ENCODE measurements at places on chromosomes 1 and 21.

- DNase-seq: no peak
These were observed 3.8 kb downstream of the B4GALT2 start for GRCh38 chr1:43982808-43983207.

DNA sequence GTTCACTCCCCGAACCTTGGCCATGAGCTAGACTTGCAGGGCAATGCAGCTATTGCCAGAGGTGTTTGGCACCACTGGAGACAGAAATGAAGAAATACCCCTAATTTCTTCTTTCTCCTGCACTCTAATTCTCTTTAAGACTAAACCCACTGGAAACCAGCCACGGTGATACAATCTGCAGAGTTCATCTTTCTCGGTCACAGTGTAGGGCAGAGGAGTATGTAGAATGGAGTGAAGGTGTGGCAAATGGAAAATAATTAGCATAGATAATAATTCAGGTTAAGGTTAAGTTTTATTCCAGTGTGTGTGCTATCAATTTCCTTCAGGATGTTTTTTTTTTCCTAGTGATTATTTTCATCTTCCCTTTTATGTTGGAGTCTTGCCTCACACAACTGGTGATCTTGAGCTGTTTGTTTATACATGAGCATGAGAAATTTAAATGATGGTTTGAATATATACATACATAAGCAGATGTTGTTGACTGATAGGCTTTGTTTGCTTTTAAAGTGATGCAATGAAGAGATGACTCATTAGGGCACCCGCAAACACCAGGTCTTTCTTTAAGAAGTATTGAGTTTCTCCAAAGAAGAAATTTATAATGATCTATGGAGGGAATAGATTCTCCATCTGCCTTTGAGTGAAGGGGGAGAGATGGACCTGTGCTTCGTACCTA is 81.9 kb downstream of the SPATA17 start:
- peak; percentile 26 for DNase-seq

DNA sequence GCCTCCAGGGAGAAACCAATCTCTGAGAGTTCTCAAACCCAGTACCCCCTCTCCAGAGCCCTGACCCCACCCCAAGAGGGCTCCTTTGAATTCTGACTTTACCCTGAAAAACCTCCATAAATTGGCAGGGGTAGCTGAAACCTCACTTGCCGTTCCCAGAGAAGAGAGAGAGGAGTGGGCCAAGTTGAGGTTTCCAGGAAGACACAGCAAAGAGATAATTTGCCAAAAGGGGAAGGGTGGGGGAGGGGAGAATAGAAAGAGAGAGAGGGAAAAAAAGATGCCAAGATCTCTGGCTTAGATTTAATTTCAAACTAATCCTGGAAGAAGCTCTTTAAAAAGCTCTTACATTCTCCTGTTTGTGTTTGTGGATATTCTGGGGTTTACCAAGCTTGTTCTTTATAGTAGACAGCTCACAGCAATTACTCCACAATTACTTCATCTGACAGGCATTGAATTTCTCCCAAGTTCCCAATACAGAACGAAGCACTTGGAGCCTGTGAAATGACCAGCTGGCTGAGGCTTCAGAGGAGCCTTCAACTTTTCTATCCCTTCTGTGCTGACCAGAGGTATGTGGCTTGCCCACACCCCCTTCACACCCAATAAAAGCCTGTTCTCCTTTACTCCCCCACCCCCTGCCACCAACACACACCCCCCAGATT is 1.1 kb upstream of the GRHL3 start:
- no peak for DNase-seq

DNA sequence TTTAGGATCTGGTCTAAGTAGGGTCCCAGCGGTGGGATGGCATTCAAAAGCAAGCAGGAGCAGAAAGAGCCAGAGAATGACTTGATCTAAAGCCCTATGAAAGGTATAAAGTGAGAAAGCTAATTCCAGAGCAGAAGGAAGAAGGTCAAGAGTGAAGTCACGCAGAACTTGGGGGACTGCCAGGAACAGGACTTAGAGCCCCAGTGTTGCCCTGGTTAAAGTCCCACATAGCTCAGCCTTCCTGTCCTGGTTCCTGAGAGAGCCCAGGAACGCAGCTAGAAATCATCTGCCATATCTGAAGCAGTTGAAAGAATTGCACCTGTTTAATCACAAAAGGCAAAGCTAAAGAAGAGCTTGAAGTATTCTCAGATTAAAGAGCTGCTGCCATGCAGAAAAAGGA is 160.6 kb upstream of the ATP1B1 start:
- DNase-seq: no peak

DNA sequence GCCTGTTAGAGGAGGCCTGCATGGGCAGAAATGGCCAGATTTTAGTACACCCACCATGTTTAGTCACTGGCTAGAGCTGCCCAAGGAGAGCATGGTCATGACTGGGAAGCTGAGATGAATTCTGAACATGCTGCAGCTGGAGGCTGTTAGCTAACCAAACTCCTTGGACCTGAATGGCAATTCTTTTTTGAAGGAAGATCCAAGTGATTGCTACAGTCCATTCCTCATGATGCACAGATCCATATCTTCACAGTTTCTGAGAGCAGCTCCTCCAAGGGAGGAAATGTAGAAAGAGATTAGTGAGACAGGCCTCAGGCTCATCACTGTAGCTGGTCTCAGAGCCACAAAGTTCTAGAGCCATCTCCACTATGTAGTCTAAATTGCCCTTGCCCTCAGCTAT is 11.1 kb downstream of the ZFYVE9 start:
- DNase-seq: no peak

- peak; percentile 11 for DNase-seq
These were observed 7.3 kb upstream of the FAM78B start for GRCh38 chr1:166174108-166174507.

GRCh38 chr1:162236201-162236600 is 140.5 kb downstream of the SPATA46 start:
- DNase-seq: no peak

DNA sequence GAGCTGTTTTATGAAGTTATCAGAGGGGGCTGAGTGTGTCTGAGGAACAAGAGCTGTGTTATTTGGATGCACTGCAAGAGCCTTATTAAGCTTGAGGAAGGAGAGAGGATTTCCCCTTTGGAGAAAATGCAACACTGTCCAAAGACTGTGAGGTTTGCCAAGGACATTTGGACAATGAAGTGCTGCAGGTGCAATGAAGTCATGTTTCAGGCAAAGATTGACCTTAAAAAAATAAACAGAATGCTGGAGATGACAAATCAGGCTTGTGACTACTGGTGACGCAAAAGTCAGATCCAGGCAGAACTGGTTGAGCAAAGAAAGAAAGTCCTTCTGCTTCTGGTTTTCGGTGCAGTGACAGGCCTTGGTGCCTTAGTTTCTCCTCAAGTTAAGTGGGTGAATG is 125.2 kb upstream of the KIAA0040 start:
- DNase-seq: no peak

DNA sequence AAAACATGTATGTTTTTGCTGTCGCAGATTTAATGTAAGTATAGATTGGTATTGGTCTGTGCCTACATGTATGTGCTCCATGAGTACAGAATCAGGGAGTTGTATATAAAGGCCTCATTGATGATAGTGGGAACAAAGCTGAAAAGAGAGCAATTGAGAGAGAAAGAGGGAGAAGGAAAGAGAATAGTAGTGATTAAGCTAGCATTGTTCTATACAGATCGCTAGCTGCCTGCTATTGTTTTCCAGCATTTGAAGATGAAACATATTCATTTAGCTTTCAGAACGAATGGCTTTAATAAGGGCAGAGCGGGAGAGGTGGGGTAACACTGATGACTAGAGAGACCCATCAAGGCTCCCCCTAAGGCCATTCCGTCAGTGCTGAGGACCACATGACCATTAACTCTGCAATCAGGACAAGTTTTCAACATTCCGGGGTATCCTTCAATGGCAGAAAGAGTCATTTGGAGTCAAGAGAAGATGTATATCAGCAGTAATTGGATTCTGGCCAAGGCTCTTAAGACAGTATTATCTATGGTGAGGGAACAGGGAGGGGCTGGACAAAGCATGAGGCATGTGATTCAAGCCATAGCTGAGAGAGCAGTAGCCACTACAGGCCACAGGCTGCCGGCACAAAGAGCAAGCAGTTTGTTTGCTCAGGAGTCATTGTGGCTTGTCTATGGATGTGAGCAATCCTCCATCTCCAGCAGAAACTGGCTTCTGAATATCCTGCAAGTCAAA is 176.5 kb downstream of the PBX1 start:
- DNase-seq: no peak

DNA sequence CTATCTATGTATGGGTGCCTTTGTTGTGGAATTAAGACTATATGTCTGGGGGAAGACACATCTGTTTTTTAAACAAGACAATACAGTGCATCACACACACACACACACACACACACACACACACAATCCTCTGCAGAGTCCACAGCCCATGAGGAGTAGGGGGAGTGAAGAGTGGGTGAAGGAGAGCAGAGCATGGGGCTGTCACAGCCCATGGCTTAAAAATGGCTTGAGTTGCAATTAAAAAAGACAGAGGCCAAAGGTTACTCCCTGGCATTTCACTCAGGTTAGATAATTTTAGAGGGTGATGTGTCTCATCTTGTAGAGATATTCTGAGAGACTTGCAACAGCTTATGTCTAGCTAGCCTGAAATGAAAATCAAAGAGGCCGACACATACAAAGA is 176.5 kb upstream of the PLXNA2 start:
- DNase-seq: no peak

- peak; percentile 78 for DNase-seq
These were observed 19.3 kb downstream of the SH2D2A start for GRCh38 chr1:156797212-156797871.

DNA sequence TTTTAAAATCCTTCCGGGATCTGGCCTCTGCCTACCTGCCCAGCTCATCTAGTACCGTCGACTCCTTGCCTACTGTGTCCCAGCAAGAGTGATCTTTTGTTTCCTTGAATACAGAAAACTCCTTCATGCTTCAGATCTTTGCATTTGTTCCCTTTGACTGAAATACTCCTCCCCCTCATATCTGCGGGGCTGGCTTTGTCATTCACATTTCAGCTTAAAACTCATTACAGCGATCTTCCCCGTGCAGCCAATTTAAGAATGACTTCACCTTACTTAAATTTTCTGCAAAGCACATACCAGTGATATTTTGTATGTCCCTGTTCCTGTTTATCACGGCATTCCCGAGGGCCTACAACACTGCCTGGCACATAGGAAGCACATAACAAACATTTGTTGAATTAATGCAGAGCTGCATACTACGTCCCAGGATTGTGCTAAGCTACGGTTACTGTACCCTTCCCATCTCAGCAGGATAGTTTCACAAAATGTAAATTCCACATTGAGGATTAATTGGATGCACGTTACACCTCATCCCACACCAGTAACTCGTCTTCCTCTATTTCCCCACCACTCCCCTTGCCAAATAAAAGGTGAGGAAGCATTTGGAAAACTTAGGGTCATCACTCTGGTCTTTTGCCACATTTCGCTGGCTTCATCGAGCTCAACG is 837 bp upstream of the DESI2 start:
- DNase-seq: no peak

DNA sequence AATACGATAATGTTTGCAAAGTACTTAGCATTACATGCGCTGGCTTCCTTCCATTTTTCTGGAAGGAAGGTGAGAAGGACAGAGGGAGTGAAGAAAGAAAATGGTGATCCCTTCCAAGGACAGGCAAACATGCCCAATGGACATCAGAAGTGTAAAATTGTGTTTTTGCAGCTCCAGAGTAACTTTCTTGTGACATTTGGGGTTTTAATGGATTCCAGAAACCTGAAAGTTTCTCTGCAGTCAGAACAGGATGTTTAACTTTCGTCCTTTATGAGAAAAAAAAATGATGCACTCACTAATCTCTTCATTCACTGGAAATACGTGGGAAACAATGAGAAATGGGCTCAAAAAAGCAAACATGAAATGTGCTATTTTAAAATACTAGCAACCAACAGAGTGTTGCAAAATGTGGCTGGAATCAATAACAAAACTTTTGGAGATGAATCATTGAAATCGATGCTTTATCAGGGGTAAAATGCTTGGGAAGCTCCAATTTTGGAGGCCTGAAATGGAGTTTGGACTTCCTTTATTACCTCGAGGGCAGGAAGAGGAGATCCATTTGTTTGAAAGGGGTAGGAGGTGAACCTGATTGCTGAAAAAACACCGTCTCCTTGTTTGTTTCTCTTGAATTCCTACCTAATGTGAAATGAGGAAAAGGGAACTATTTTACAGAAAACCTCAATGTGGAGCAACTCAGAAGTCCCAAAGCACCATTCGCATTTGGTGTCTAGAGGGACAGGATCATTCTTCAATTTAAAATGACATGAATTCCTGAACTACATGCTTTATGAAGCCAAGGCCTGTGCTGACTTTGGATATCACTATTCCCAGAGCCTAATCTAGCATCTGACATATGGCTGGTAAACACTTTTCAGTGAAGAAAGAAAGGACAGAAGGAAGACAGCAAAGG is 129.5 kb downstream of the TRABD2B start:
- no peak for DNase-seq

DNA sequence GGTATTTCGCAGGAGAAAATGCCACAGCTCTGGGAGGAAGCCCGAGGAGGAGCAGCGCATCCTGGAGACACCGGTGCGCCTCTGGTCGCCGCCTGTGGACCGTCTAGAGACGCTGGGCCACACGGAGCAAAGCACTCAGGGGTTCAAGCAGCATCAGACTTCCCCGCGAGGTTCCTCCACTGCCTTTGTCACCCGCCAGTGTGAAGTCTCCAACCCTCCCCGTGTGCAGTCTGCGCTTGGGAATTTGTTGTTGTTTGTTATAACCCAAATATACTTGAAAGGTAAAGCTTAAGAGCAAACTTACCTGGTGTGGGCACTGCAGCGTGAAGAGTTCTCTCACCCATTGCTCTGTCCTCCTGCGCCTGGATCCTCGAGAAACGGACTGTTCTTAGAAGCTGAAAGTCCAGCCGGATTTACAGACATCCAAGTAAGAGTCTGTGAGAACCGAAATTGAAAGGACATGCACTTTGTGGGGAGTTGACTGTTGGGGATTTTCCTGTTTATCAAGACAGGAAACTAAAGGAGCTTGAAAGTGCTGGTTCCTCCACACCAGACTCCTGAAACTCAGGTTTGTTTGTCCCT is at the start of gene GBP4:
TSS of gene GBP4 (minus strand) at position 452 of the 582 bp plus-strand sequence. CDS start at position 344, 108 bp downstream.
- DNase-seq: no peak

- no peak for DNase-seq
These were observed 50.0 kb downstream of the CACHD1 start for GRCh38 chr1:64519901-64520300.

GRCh38 chr1:170676628-170677027 is 12.7 kb downstream of the PRRX1 start:
- no peak for DNase-seq

DNA sequence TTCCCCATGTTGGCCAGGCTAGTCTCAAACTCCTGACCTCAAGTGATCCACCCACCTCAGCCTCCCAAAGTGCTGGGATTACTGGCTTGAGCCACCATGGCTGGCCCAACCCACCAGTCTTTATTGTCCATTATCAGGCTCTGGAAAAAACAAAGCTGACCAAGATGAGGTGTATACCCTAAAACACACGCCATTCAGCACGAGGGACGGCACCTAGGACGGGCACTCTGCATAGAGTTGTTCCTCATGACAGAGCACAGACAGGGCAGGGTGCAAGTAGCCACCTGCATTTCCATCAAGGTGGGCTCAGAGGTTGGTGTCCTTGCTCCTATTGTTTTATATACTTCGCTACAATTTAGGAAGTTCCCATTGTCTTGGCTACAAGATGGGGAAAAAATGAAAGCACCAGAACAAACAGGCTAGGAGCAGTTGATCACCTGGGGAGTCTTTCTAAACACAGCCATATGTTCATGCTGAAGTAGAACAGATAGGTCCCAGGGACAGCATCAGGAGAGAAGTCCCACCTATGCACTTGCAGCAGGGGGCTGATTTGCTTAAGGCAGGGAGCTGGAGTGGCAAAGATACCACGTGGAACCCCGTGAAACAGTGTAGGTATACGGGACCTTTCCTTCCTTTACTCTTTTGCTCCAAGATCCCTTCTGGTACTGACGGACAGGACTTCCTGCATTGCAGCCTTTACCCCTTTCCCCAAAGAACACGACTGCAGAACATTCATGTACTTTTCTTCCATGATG is 4.5 kb downstream of the KRTCAP2 start:
- DNase-seq: peak; percentile 42

All from NCI-H2171 treated with DMSO at 0.1 percent for 48 hours (cell line).